ENCODE measurements at places on chromosomes 3 and 15.

- no peak for DNase-seq
Measured at GRCh38 chr3:107993771-107994170, 97.1 kb downstream of the CD47 start.

- DNase-seq = no peak
Measured at GRCh38 chr3:81442758-81443456, 318.5 kb downstream of the GBE1 start.

DNA sequence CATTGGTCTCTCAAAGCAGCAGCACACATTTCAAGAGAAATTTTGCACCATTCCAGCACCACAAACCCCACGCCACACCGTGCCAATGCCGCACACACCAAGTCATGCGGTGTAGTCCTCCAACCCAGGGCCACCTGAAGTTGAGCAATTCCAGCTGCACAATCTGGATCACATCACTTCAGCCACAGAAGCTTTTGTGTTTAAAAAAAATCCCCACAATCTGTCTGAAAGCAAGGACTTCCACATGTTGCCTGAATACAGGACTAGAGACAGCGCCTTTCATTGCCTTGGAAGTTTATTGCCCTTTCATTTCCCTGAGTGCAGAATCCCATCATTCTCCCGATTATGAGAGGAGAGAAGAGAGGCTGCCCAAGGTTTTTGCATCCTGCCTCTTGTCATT is 175.6 kb upstream of the BCL6 start:
- DNase-seq = no peak

- no peak for DNase-seq
Measured at GRCh38 chr15:90860450-90860849, 7.9 kb upstream of the FURIN start.

DNA sequence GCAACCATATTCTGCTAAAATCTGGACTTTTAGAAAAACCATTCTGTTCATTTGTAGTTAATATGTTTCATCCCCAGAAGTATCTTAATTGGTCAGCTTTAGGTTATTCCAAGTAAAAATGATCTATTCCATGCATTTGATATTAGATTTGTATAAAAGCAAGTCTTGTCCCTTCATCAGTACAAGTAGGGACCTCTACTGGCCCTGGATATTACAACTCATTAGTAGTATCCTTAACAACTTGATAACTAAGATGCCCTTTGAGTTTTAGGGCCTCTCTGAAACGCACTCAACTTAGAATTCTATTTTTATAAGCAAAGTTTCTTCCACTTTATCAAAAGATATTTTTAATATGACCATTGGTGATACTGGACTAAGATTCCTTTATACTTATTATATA is 25.3 kb upstream of the SELENOT start:
- DNase-seq = no peak

- DNase-seq = no peak
Measured at GRCh38 chr3:109440353-109440752, 103.0 kb upstream of the DPPA4 start.

- no peak for DNase-seq
Measured at GRCh38 chr3:151550642-151551041, 89.8 kb upstream of the IGSF10 start.

DNA sequence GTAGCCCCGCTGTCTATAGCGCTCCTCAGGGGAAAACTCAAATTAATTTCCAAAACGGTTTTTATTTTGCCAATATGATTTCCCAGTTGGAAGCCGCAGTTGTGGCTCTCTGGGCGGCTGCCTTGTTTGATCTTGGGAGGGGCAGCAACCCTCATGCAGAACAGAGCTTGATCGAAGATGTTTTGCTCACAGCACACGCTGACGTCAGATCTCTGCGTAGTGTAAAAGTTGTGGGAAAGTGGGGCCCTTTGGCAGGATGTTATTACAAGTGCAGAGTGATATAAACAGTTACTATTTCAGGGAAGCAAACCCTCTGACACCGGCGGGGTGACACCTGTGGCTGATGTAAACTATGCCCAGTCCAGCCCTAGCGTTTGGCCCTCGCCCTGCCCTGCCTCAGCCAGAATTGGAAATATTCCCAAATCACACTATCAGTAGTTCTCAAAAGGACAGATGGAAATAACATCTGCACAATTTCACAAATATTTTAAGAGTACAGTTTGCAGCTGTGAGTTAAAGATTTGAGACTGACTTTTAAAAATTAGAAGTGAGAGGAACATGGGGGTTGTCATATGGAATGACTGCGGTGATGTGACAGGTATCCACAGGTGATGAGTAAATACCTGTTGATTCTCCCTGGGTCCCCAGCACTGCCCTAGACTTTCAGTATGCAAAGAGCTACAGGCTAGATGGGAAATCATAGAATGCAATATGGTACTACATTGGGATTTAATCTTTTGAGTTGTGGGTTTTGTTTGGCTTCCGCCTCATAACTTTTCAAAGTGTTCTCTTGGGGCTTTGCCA is 1.7 kb downstream of the SYNM start:
- DNase-seq = no peak

GRCh38 chr15:99436542-99437314 is 129.1 kb upstream of the MEF2A start:
- no peak for DNase-seq

GRCh38 chr3:189567322-189567721 is 63.9 kb upstream of the TP63 start:
- no peak for DNase-seq

GRCh38 chr3:177314897-177315296 is 117.6 kb upstream of the TBL1XR1 start:
- no peak for DNase-seq

- no peak for DNase-seq
Measured at GRCh38 chr15:87669846-87670245, 586.7 kb downstream of the NTRK3 start.

DNA sequence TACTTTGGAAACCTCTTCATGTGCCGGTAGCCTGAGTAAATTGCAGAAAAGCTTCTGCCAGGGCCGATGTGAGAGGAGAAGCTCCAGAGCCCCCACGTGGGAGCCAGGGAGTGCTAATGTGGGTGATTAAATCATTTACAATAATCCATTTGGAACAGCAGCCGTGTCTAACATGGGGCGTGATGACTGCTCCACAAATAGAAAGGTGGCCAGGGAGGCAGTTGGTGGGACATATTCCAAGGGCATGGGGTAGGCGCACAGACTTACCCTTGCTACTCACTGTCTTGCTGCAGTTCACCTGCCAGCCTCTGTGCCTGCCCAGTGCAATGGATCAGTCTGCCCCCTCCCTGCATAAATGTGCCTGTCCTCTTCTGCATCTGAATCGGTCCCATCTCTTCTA is 39.3 kb upstream of the INSYN1 start:
- no peak for DNase-seq

- no peak for DNase-seq
Measured at GRCh38 chr3:119973018-119973646, 121.1 kb downstream of the GSK3B start.

DNA sequence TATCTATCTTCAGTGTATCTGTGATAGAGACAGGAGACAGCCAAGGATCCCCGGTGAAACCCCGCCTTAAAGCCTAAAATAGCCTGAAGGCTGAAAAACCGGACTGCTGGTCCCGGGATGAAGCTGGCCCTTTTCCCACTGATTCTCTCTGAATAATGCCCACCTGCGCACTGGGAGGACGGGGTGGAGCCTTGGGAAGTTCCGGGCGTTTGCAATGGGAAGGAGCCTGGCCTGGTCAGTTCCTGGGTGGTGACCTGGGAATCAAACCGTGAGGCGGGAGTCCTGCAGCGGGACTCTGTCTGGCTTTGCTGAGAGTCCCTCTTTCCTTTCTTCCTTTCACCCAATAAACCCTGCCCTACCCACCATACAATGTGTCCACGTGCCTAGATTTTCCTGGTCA is 157.9 kb downstream of the C3orf38 start:
- DNase-seq = no peak

DNA sequence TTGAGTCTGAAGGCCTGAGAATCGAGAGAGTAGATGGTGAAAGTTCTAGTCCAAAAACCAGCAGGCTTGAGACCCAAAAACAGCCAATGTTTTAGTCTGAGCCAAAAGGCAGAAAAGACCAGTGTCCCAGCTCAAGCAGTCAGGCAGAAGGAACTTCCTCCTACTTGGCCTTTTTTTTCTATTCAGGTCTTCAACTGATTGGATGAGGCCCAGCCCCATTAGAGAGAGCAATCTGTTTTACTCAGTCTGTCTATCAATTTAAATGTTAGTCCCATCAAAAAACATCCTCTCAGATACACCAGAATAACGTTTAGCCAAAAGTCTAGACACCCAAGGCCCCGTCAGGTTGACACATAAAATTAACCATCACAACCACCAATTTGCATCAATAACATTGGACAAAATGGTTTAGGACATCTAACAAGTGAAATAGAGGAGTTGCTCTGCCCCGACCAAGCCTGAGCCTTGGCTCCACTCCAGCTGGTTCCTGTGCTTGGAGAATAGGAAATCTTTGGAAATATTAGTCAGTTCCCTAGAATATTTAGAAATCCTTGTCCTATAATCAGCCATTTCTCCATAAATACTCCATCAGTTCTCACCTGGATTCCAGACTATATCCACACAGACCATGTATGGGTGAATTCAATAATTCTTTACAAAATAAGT is 51.4 kb upstream of the LIPC start:
- no peak for DNase-seq

- no peak for DNase-seq
Measured at GRCh38 chr3:124800511-124801258, 70.4 kb downstream of the UMPS start.

DNA sequence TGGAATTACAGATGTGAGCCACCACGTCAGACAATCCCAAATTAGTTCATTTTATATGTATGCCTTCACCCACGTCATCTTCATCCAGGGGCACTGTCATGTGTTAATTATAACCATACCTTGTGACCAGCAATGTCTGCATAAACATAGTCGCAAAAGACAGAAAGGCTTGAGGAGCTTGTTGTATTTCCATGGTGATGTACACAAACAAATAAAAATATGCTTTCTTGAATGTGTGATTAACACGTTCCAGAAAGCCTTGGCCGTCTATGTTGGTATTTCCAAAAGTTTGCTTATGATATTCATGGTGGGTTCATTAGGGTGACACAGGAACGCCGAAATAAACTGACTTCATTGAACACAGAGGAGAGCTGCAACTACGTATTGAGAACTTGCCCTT is 524.7 kb upstream of the ZNF717 start:
- DNase-seq = no peak
